RCC 7860 (cell line): ENCODE measurements at places on chromosomes 16 and 17.

DNA sequence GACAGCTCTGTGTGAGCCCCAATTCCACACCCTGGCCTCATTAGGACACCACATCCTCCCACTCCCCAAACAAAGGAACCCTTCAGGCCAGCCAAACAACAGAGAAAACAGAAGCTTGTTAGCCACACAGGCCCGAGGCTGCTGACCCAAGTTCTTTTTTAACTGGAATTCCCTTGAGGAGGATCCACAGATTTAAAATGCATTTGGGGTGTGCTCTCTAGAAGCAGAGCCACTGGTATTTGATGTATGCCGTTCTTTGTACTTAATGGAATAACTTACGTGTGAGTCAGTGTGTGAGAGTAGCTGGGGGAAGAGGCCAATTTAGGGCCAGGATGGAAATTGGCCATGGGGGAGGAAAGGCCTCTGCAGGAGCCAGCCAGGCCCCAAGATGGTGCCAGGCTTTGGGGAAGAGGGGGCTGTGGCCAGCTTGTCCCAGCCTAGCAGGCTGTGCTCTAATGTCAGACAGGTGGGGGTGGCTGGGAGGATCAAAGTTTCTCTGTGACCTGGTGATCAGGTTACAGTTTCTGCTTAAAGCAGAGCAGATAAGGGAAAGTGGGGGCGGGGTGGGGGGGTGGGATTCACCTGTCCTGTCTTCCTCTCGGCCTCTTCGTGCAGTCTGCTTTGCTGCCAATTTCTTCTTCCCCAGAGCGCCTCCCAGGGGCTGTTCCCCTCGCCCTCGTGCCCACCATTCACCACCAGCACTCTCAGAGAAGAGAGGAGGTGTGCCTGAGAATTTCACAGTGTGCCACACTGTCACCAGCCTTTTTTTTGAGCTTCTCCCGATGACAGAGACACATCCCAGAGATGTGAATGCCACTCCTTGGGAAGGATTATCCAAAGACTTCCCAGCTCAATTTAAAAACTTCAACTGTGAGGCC, 50.8 kb downstream of the TOM1L2 start:
- DNase-seq: peak; percentile 85

DNA sequence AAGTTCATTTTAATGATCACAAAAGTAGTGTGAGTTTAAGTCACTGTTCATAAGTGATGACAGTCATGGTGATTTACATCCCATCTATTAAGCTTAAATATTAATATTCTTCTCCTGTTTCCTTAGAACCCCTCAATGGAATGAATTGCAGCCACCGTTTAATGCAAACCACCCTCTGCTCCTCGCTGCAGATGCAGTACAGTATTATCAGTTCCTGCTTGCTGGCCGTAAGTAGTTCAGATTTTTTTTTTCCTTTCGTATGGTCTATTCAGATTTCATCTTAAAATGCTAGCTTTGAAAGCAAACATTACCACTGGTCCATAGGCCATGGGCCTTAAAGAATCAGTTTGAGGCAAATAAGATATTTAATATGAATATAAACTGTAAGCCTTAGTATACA, 359.0 kb upstream of the TBX2 start:
- no peak for DNase-seq

DNA sequence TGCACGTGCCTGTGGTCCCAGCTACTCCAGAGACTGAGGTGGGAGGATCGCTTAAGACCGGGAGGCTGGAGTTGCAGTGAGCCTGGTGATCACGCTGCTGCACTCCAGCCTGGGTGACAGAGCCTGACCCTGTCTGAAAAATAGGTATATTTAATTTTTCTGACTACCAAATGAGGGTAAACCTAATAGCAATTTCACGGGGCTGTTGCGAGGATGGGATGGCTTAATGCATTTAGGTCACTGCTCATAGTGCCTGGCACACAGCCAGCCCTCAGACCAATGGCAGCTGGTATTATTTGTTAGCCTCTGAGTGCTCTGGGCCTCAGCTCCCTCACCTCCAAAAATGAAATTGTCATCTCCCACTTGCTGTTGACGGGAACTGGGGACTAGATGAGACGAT, 5.9 kb upstream of the CDIP1 start:
- no peak for DNase-seq

- no peak for DNase-seq
Observed at GRCh38 chr17:14098246-14098645, 28.9 kb downstream of the COX10 start.

DNA sequence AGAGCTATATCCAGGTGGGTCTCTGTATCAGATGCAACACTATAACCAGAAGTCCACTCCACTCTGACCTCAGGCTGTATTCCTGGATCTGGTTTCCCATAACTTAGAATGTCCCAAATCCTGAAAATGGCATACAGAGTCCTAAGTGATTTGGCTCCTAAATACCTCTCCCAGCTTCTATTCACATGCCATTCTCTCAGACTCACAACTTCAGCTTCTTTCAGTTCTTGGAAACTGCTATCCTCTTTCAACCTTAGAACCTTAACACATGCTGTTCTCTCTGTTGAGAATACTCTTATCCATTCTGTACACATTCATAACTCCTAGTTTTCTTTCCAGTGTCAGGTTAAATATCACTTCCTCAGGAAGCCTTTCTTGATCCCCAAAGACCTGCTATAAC, 132.0 kb downstream of the BRIP1 start:
- DNase-seq: no peak

DNA sequence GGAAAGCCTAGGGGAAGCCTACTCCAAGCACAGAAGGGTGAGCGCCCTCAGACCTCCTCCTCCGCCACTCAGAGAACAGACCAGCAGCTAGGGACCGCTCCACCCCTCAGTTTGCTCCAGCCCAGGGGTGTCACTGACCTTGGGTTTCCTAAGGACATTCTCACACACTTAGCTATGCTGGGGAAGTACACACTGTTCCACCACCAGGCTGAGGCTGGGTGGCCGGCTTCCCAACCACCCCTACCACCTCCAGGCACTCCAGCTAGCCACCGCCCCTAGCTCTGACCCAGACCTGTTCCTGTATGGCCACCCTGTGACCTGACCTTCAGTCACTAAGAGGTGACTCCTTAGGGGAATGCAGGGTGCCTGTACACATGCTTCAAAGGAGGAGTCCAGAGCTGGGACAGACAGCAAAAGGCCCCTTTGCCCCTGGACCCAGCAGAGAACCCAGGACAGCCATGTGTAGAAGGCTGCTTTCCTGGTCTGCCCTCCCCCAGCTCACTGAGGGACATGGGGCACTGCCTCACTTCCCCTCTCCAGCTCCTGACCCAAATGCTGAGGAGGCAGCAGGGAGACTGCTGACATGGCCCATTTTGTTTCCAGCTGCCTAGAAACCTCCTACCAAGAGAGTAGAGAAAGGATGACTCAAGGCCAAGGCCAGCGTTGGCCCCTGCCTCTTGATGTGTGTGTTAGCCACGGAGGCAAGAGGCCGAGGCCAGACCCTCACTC, 6.7 kb downstream of the HSPB9 start:
- no peak for DNase-seq

- peak; percentile 70 for DNase-seq
Observed at GRCh38 chr17:77449908-77450741, 309.4 kb downstream of the SEC14L1 start.

GRCh38 chr16:56938664-56939513, 6.9 kb downstream of the HERPUD1 start:
- no peak for DNase-seq

DNA sequence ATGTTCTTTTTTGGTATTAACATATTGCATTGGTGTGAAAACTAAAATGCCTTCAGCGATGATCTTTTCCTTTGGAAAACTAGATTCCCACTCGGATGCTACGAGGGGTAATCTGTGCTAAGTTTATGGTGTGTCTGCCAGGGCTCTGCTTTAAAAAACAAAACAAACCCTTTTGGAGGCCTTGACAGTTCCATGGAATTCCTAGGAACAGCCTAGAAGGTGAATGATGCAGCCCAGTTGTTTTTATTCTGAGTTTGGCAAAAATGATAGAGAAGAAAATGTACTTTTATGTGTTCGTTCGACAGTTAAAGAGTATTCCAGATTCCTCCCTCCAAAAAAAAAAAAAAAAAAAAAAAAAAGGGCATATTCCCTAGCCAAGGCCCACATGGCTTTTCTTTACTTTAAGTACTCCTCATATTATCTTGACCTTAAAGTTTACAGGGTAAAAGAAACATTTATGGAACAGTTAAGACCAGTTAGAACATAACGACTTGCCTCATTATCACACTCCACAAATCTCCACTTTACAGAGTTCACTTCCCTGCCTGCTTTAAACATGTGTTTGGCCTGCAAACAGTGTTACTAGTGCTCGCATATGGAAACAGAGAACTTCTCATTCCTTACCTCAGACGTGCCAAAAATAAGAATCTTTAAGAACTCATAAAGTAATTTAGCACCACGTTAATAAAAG, 159.1 kb downstream of the WWOX start:
- no peak for DNase-seq

DNA sequence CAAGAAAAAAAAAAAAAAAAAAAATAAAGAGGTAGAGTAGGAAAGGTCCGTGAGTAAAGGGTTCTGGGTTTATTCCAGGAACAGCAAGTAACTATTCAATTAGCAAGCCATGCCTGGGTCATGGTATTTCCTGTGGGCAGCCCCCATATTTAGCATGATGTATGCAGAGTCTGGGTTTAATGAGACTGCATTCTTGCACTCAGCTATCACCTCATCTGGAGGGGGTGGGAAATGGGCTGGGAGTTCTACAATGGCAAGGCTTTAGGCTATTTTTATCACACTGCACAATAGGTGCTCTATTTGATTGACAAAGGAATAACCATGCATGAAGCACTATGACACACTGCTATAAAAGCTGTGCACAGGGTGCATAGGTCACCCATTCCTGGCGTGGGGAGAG, 104.0 kb upstream of the CCL2 start:
- no peak for DNase-seq

GRCh38 chr16:69889295-69889964, 61.7 kb upstream of the CLEC18A start:
- DNase-seq: no peak

DNA sequence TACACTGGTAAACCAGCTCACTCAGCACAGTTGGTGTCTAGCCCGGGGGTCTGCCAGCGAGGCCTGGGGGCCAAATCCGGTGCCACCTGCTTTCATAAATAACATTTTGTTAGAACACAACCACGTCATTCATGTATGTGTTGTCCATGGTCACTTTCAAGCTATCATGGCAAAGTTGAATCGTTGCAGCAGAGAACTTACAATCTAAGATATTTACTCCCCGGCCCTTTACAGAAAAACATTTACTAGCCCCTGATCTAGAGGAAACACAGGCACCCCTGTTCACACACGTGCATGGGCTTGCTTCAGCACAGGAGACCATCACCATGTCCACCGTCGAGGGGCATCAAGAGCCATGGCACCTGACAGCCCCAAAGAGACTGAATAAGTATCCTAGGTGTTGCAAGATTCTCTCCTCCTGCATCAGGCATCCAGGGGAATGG, 111.4 kb upstream of the DNAH9 start:
- DNase-seq: no peak

DNA sequence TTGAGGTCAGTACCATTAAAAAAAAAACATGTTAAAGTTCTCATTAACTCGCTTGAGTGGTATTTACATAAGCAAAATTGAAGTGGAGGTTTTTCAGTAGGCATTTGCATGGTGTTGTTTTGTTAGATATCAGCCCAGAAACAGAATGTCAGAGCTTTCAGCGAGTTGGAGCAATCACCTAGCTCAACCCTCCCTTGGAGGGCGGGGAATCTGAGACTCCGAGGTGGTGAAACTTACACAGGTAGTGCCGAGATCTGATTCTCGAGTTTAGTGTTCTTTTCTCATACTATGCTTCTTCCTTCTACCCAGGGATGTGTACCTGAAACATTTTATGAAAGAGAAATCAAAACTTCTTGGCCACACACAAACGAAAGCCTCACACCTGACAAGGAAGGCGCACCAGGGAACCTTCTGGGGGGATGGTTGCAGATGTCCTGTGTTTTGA, 6.6 kb downstream of the SEC14L1 start:
- no peak for DNase-seq

DNA sequence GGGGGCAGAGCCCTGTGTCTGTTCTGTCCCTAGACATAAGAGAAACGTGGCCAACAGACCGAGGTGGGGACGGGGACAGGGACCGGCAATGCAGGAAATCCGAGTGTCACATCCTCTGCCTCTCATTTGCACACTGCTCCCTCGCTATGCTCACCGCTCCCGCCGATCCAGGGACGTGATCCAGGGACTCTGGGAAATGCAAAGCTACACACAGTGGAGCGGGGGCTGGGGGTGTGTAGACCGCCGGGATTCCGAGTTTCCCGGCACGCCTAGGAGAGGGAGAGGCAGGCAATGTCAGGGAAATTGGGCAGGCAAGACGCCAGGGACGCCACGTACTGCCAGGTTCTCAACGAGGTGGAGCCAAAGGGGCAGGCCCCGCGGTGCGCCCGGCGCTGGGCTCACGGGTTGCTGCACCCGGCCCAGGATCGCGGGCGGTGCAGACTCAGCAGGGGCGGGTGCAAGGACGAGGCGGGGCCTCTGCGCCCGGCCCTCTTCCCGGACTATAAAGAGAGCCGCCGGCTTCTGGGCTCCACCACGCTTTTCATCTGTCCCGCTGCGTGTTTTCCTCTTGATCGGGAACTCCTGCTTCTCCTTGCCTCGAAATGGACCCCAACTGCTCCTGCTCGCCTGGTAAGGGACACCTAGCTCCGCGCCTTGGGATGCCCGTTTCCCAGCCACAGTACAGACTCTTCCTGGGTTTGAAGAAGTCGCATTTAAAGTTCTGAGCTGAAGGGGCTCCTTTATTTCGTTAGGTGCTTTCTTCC, at the start of gene MT1X:
TSS of gene MT1X (plus strand) at position 532 of the 764 bp plus-strand sequence. CDS start at position 603, 71 bp downstream.
- DNase-seq: peak; percentile 87

DNA sequence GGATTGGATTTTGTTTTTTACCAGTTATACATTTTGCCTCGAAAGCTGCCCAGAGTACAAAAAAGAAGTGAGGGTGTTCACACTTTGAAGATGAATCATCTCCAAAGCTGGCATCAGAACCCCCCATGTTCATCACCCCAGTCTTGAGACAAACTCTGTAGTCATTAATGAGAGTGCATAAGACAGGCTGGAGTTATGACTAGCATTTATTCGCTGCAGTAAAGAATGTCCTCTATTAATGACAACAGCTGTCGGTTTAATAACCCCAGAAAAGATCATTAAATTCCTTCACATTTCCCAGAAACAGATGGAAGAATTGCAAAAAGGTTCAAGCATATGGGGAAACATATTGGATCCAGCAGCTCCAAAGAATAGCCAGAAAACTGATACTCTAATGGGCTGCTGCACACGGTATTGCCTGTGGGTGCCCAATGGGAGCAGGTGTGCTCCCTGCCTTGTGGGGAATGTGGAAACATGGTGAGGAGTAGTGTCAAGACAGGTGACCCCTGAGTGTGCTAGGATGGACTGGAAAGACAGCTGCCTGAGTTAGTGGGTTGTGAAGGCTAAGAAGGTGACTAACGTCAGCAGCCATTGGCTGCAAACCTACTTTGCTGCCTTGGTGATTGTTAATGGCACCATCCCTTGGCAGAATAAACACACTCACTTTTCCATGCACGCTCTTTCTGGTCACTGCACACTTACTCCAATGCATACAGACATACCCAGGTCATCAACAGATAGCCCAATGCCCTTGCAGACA, 81.9 kb downstream of the AIPL1 start:
- DNase-seq: no peak
